Activated CD8-positive, alpha-beta memory T cell treated with anti-CD3 and anti-CD28 coated beads for 4 hours (primary cell): ENCODE measurements at places on chromosomes 4 and X.

DNA sequence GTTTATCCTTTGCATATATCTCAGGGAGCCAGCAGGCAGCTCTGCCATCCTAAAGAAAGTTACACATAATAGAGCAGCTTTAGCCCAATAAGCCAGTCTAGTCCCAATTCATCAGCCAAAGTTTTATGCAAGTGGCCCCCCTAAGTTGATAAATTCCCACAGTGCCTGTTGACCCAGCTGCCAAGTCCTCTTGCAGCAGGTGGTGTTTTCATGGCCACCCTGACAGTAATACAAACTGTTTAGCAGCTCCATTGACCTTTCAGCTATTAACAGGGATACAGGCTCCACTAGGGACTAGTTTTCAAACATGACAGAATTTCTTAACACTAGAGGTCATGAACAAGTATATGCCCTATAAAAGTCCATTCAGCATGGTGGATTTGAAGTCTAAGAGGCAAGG, 77.5 kb downstream of the HHIP start:
- DNase-seq = no peak

DNA sequence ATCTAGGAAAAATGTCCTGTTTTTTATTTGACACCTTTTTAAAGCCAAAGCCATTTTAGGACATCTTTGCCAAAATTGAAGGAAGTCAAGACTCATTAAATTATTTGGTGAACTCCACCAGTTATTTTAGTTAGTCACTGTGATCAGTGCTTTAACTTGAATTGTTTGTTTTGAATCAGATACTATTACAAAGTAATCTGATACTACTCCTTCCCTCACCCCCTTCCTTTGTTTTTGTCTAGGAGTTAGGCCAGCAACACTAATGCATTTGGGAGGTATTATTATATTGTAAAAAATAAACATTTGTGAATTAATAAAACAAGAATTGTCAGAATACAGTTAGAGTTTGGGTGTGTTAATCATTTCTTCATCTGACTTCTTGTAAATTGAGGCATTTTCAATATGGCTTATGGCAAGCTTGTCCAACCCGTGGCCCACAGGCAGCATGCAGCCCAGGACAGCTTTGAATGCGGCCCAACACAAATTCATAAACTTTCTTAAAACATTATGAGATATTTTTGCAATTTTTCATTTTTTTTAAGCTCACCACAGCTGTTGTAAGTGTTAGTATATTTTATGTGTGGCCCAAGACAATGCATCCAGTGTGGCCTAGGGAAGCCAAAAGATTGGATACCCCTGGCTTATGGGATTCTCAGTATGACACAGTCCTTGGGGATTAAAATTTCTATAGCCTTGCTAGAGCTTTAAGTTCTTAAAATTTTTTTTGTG, 182.2 kb downstream of the BMPR1B start:
- DNase-seq = no peak

DNA sequence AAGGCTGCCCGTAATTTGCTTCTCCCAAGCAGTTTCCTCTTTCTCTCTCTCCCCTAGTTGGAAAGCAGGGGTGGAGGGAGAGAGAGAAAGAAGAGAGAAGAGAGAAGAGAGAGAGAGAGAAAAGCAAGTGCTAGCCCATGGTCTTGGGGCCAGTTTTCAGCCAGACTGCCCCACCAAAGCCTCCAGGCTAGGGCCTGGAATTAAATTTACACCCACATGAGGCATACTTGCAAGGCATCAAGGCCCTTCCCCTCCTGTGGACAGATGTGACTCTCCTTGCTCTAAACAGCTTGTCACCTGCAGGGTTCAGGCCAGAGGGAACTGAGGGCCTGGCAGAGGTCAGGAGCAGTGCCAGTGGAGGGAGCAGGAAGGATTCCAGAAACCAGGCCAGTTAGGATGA, 1.7 kb upstream of the CXCR3 start:
- no peak for DNase-seq

DNA sequence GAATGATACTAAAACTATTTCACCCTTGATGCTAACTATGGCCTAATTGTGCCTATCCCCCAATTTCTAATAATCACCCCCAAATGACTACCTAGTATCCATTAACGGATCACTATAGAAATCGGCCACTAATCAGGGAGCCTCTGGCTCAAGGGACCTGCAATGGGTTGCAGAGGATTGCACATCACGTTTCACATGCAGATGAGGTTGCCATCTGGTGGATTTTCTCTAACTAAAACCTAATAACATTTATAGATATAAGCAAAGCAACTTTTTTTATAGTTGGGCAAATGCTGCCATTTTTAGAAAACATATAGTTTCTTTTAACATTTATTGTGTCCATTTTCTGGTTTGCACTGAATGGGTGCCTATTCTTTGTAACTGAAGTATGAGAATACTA, 28.3 kb upstream of the ALG13 start:
- DNase-seq = no peak

DNA sequence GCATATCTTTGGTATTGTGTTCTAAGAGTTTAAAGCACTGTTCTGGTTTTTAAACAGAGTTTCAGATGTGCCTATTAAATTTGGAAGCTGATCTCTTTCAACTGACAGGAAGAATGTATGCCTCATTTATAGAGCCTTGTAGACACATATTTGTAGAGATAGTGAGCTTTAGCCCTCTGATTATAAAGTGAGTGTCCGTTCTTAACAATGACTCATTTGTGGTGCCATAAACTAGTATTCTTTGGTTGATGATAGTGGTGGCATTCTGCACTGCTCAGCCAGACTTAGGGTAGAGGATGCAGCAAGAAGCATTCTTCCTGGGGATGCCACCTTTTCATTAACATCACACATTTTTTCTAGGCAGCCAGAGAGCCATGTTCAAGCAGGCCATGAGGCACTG, 121.7 kb downstream of the TLL1 start:
- DNase-seq = no peak

GRCh38 chrX:131802836-131803626, 220.1 kb upstream of the STK26 start:
- DNase-seq = peak; percentile 46

GRCh38 chr4:119130365-119131065, 5.1 kb upstream of the MYOZ2 start:
- no peak for DNase-seq

DNA sequence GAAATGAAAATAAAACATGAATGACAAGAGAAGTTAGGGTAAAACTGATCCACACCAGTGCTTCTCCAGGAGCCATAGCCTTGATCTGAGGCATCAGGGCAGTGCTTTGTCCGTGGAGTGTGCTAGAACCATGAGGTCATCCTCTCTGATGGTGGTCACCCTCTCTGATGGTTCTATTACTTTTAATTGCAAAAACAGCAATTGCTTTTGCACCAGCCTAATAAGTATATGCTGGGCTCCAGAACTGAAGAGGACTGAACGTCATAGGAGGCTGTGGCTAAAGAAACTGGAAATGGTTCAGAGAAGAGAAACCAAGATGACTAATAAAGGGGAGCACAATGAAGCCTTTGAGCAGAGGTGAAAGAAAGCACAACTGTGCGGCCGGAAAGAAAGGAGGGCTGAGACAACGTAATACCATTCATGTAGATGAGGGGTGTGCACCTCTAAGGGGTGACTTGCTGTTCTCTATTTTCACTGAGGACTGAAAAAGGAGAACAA, 17.0 kb upstream of the TMEM154 start:
- no peak for DNase-seq

GRCh38 chr4:56976283-56976836, 1.0 kb downstream of the NOA1 start:
- DNase-seq = no peak

DNA sequence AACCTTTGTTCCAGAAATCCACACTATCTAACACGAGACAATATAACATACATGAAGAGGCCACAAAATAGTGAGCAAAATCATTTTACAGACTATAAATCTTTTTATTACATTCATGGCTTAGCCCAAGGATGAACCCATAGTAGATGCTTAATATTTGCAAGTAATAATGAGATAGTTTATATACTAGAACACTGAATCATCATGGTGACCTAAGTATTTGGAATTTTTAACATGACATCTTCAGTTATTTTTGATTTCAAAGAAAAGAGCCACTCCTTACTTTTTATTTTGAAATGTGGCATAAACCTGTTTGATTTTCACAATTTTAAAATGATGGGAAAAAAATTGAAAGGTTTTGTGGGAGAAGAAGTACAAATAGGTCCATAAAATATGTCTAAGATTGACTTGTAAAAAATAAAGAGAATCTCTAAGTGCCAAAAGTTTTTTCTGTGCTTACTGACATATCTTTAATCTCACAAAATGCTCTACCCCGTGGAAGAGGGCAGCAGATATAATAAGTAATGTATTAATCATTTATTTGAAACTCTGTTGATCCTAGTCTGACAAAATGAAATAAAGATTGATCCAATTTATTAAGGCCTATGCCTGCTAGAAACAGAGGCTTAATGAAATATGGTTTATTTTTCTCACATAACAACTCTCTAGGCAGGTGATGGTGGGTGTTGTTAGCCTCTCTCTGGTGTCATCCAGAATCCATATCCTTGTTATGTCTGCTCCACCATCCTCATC, 224.5 kb upstream of the CENPE start:
- DNase-seq = no peak

DNA sequence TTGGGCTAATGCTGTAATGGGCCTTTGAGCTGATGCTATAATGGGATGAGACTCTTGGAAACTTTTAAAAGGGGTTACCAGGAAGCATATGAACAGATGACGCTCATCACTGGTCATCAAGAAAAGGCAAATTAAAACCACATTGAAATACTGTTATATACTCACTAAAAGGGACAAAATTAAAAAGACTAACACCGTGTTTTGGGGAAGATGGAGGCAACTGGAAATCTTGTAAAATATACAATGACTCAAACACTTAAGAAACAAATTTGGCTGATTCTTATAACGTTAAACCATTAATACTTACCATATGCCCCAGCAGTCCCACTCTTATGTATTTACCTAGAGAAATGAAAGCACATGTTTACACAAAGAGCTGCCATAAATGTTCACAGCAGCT, 207.2 kb upstream of the GPRIN3 start:
- DNase-seq = no peak

DNA sequence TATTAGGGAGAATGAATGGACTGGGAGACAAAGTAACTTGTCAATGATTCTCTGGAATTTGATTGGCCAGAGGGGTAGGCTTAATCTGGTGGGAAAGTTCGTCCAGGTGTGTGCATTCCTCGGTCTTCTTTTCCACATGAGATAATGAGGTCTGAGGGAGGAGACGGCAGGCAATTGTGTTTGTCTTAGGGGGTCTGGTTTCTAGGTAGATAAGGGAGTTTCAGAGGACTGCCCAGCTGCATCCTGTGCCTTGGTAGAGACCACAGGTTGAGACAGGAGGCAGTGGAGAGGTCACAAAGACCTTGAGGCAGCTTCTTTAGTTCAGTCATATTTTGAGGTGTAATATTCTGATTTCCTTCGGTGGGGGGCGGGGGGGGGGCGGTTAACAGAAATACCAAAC, 4.3 kb downstream of the MGST2 start:
- DNase-seq = no peak

DNA sequence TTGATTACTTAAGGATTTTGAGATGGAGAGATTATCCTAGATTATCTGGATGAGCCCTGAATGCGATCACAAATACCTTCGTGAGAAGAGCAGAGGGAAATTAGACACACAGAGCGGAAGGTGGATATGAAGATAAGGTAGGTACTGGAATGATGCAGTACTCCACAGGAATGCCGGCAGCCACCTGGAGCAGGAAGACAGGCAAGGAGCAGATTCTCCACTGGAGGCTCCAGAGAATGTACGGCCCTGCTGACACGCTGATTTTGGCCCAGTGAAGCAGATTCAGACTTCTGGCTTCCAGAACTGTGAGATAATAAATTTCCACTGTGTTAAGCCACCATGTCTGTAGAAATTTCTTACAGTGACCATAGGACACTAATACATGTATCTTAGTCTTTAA, 79.4 kb upstream of the PITX2 start:
- no peak for DNase-seq

- no peak for DNase-seq
These were observed 29.2 kb upstream of the IL9R start for GRCh38 chrX:155968326-155968661.

- DNase-seq = no peak
These were observed 4.1 kb upstream of the SCRG1 start for GRCh38 chr4:173403051-173403450.

DNA sequence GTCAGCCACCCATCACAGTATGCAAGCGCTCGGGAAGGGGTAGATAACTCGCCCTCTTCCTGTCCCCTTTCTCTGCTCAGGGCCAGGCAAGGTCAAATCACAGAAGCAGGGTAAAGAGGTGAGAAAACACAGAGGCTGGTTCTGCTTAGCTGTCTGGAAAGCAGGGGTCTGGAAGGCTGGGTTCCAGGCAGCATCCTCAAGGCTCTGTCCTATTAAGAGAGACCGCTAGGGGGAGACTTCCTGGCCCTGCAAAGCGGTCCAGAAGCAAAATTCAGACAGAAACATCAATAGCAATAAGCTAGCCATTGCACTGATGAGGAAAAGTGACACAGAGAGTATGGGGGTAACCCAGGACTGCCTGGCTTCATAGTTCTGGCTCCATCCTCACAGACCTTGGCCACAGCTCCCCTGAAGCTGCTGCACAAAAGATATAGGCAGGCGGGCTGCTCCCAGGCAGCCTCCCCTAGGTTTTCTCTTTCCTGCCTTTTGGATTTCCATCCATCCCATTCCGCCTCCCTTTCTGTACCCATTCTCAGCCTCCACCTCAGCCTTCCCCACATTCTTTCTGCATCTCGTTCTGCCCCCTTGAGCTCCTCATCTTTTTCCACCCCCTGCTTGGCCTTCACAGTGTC, 308.5 kb downstream of the EVC2 start:
- no peak for DNase-seq

GRCh38 chr4:113449410-113449974, 312.0 kb downstream of the CAMK2D start:
- DNase-seq = no peak

GRCh38 chr4:187118602-187119120, 395.0 kb upstream of the FAT1 start:
- no peak for DNase-seq

GRCh38 chr4:81319657-81320056, 104.6 kb upstream of the PRKG2 start:
- DNase-seq = no peak

DNA sequence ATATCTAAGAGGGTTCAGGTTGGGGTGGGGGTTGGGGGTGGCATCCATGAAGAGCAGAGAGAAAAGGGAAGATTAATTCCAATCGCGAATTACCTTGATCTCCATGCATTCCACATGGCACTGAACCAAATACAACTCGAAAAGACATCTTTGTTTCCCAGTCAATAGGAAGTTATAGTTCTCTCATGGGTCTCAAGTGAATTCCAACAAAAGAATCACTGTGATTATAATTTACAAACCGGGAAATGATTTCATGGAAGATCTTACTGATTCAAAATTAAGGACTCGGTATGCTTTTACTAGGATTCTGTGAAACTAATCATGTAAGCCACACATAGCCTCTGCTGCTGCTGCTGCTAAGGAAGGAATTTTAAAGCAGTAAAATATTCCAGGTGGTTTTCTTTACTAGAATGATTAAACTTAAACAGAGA, 26.6 kb upstream of the AMELX start:
- no peak for DNase-seq

GRCh38 chr4:184099535-184099966, 118.1 kb downstream of the ENPP6 start:
- no peak for DNase-seq

- no peak for DNase-seq
These were observed 84.0 kb upstream of the HPF1 start for GRCh38 chr4:169841776-169842175.
